ENCODE measurements at places on chromosomes 6 and 20.

GRCh38 chr6:40556023-40556422 lies 31.1 kb downstream of the LRFN2 start:
- DNase-seq = no peak

DNA sequence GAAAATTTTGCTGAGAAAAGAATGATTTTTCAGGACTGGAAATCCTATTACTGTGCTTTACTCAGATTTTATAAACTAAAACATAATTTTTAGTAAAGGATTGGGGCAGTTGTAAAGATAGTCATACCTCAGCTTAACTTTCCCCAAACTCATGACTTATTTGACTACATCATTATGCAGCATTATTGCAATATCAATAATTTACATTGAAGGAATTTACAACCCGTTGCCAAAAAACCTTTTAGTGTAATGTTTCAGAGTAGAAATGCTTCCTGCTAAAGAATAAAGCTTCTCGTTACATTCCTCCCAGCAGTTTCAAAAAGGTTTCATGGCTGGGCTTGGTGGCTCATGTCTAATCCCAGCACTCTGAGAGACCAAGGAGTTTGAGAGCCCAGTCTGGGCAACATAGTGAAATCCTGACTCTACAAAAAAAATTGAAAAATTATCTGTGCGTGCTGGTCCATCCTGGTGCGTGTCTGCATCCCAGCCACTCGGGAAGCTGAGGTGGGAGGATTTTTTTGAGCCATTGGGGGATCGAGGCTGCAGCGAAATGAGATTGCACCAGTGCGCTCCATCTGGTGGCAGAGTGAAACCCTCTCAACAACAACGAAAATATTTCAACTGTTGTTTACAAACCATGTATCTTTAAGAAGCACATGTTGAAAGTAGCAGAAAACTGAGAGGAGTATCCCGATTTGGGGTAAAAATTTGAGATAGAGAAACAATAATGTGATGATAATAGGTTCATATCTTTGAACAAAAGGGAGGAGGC lies 4.4 kb downstream of the AMD1 start:
- no peak for DNase-seq

DNA sequence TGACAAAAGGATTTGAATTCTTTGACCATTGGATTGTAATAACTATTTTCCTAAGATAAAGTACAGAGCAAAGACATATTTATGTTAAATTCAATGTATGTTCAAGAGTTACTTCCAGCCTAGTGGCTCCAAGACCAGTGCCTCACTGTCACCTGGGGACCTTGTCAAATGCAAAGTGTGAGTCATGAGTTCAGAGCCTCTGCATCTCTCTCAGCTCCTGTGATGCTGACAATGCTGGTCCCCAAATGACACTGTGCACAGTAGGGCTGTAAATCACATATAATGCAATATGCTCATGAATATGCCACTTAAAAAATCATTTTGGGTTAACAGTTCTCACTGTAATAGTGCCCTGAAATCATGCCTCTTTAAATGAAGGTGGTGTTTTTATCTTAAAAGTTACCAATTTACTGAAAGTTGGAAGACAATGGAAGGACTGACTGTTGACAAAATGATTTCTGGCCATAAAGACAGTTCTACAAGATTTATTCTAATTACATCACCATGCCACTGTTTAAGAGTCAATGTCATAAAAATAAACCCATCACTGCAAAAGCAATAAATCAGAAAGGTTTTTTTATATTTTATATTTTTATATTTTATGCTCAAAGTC lies 62.1 kb downstream of the NRSN1 start:
- no peak for DNase-seq

- DNase-seq = no peak
Measured at GRCh38 chr6:135323202-135323668, 142.1 kb downstream of the MYB start.

- DNase-seq = no peak
Measured at GRCh38 chr20:58010186-58010585, 218.3 kb downstream of the ANKRD60 start.

All from T47D (cell line).